Stimulated activated CD4-positive, alpha-beta T cell treated with anti-CD3 and anti-CD28 coated beads, Interleukin-15, amount 100 ng/mL, for 48 hours (primary cell): ENCODE measurements at places on chromosomes 4 and X.

DNA sequence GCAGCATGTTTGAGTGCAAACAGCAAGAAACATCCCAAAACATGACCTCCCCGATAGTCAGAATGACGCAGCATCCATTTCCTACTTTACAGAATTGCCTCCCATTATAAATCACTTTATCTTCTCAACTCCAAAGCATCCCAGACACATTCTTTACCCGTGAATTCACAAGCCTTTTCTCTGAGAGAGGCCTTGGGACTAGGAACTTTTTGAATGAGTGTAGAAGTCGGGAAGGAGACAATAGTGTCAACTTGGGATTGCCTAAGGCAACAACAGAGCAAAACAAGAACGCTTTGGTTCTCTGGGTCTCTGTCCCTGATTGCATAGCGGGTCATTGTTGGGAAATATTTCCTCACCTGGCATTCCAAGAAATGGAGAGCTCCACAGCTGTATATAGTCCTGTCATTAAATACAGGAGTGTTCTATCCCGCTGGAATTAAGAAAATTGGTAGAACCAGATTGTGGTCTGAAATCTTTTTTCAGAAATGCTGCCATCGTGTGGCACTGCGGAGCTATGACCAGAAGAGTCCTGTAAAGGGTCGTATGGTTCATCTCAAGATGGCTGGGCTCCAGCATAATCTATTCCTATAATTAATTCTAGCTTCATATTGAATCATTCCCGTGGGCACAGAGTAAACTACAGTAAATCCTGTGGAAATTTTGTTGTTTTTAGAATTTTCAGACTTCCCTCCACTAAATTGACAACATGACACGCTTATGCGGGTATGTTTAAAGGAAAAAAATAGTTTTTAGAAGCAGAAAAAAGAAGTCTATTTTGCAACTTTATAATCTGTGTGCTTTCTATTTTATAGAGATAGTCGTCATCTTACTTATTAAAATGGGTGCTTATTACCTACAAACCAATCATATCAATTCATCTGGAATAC is 2.0 kb upstream of the SPP1 start:
- peak; percentile 21 for DNase-seq

- no peak for DNase-seq
Observed at GRCh38 chrX:103539695-103540094, 20.4 kb upstream of the RAB40A start.

DNA sequence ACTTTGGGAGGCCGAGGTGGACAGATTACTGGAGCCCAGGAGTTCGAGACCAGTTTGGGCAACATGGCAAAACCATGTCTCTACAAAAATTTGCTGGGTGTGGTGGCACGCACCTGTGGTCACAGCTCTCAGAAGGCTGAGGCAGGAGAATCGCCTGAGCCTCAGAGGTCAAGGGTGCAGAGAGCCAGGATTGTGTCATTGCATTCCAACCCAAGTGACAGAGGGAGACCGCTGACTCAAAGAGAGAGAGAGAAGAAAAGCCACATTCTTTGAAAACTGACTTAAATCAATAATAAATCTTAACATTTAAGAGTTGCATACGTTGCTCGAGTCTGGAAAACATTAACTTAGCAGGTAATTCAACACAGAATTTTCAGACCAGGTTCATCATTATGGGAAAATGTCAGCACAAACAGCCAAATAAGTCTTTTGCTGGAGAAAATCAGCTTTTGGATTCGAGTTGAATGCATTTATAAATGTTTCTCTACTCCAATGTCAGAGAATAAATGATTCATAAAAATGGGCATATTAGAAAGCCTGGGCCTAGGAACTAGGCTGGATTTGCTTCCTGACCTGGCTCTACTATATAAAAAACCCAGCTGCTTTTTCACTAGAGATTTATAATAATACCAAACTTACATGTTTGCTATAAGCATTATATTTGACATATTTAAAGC is 68.3 kb upstream of the RBPJ start:
- no peak for DNase-seq

GRCh38 chr4:184475096-184475461 is 729 bp upstream of the IRF2 start:
- peak; percentile 57 for DNase-seq

- DNase-seq, result no peak
Observed at GRCh38 chr4:159242427-159242826, 139.5 kb downstream of the RAPGEF2 start.

- DNase-seq, result no peak
Observed at GRCh38 chr4:159041054-159042034, 61.5 kb upstream of the RAPGEF2 start.

DNA sequence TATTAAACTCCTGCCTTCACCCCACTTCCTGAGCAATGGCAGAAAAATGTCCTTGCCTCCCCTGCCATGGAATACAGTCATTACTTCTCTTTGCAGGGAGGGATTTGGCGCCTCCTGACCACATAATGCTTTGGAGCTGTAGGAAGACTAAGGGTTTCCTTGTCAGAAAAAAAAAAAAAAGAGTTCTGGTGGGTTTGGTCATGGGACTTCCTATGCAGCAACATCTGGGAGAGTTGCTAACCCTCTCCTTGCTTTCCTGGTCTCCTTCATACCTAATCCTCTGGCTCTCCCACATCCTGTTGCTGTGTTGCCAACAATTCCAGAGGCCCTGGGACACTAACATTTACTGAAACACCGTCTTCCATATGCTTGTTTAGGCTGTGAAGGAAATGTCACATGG is 75.1 kb upstream of the MBNL3 start:
- no peak for DNase-seq

GRCh38 chr4:174946246-174946645 is 28.1 kb downstream of the ADAM29 start:
- no peak for DNase-seq

GRCh38 chrX:49039598-49040375 is 3.4 kb downstream of the TFE3 start:
- DNase-seq, result peak; percentile 17

GRCh38 chr4:40185830-40186664 is 10.8 kb upstream of the RHOH start:
- no peak for DNase-seq

GRCh38 chrX:38102875-38103274 is 96.5 kb downstream of the SYTL5 start:
- no peak for DNase-seq

- no peak for DNase-seq
Observed at GRCh38 chr4:106132045-106132444, 184.0 kb downstream of the TBCK start.

- DNase-seq, result no peak
Observed at GRCh38 chr4:153233761-153234371, 29.6 kb downstream of the TRIM2 start.

DNA sequence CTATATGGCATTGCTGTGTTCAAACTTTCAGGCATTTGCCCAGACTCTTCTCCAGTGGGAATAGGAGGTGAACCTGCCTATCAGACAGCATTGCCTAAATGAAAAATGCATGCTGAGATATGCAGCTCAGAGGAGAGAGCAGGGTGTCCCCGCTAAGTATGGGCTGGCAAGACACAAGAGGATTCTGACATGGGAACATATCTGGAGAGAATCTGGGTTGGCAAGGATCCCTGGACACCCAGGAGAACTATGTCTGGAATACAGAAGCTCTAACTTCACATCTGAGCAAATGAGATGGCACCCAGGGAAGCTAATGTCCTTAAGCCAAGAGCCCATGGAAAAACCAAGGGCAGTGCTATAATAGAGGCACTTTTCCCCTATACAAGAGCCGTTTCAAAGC is 18.4 kb downstream of the PPARGC1A start:
- no peak for DNase-seq

- DNase-seq, result no peak
Observed at GRCh38 chr4:114783215-114783595, 184.6 kb downstream of the UGT8 start.

GRCh38 chr4:181971411-181971810 is 271.8 kb upstream of the TENM3 start:
- no peak for DNase-seq

- no peak for DNase-seq
Observed at GRCh38 chr4:182325397-182325796, 82.2 kb downstream of the TENM3 start.

DNA sequence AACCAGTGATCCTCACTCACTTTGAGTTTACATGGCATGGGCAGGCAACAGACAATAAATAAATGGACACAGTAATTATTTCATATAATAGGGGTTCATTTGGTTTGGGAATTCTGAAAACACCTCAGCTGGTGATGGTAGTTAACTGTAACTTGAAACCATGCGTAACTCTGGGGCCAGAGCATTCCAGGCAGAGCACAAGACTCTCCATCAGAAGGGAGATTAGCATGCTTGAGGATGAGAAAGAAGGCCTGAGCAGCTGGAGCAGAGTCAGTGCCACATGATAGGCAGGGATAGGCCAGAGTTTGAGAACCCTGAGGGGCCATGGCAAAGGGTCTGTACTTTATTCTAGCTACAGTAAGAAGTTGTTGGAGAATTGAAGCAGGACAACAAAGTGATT is 56.3 kb upstream of the CXCL8 start:
- DNase-seq, result no peak

GRCh38 chr4:108622022-108622421 is 1.6 kb downstream of the RPL34 start:
- DNase-seq, result no peak

DNA sequence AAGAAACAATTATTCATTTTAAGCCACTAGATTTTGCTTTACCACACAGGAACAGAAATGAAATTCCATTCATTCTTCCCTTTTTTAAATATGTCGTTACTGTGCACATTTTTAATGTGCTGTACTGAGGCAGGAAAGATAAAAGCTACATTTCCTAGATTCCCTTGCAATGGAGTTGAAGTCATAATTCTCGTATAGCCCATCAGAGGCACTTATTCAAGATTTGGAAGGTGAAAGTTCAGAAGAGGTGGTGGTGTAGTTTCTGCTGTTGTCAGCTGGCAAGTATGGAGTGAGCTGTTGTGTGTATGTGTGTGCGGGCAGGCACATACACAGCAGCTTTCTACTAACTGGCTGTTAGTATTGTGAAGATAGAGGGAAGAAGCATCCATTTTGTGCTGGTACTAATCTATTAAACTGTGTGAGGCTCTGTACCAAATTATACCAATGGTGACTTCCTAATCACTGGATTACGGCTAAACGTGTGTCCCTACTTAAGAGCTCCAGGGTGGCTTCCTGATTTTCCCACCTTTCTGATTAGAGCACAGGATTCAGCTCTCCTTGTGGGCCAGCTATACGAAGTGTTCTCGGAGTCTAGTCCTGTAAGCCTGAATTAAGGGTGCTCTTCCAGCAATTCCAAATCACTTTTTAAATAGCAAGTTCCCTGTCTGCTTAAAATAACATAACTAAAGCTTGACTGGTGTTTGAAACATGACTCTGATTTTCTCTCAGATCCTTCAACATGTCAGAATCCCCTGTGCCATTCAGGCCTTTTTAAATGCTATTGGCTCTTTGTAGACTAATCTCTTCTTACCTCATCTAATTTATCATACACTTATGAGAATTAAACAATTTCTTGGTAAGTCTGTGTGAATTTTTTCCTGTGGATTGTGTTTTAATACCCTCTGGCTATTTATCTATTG is 43.8 kb downstream of the PDS5A start:
- DNase-seq, result no peak

DNA sequence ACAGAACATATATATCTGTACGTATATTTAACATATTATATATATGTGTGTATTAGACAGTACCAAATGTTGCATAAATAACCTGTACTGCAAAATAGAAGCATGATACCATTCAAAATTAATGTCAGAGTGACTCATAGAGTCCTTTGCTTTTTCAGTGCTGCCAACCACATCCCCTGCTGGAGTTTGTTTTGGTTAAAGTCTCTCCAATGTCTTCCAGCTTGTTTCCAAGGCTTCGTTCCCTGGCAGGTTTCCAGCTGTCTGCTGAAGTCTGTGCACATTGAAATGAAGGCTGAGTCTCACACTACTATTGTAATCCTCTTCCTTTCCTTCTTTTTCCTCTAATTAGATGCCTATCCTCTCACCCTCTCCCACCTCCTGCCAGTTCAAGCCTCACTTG is 14.9 kb downstream of the NRK start:
- no peak for DNase-seq

DNA sequence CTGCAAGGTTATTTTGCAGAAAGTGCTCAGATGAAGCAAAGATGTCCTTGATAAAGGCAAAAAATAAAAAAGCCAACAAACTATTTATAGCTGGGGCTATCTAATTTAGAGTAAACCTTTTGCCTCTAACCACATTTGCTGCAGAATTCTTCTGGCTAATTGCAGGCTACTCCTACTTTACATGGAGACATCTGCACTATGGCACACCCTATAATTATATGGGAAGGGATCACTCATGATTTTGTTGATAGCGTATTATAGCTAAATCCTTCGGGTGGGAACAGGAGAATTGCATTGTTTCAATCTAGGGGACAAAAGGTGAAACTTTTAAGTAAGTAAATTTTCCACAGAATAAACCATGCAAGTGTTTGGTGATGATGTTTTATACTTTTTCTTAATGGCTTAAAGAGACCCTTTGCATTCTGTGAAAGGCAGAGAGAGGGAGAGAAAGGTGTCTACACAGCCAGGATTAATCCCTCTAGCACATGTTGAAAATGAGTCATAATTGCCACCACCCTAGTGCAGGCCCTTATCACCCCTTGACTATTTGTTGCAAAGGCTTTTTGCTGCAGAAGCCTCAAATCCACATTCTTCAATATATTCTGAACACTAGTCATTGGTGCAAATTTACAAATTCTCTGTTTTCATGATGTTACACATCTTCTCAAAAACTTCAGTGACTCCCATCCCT is 221.3 kb upstream of the BMP3 start:
- DNase-seq, result no peak

DNA sequence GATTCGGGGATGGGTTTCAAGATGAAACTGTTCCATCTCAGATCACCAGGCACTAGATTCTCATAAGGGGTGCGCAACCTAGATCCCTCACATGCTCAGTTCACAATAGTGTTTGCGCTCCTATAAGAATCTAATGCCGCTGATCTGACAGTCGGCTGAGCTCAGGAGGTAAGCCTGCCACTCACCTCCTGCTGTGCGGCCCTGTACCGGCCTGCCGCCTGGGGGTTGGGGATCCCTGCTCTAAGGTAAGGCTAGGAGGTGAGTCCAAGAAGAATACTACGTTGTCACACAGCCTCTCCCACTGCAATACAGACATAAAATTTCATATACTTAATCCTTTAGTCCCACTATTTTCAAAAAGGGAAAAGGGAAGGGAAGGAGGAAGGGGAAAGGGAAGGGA is 213.4 kb upstream of the HCCS start:
- DNase-seq, result no peak

- DNase-seq, result no peak
Observed at GRCh38 chrX:28586286-28586685, 960 bp upstream of the IL1RAPL1 start.
